ENCODE measurements at places on chromosomes 13 and 19.

DNA sequence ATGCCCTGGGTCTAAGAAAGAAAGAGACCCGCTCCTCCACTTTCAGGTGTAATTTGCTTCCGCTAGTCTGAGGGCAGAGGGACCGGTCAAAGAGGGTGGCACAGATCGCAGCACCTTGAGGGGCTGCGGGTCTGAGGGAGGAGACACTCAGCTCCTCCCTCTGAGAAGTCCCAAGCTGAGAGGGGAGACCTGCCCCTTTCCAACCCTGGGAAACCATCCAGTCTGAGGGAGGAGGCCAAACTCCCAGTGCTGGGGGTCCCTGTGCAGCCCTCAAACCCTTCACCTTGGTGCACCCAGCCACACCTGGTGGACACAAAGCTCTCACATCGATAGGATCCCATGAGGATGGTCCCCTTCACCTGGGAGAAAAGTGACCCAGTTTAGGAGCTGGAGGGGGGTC, 13.0 kb downstream of the MISP start:
- no peak for DNase-seq

DNA sequence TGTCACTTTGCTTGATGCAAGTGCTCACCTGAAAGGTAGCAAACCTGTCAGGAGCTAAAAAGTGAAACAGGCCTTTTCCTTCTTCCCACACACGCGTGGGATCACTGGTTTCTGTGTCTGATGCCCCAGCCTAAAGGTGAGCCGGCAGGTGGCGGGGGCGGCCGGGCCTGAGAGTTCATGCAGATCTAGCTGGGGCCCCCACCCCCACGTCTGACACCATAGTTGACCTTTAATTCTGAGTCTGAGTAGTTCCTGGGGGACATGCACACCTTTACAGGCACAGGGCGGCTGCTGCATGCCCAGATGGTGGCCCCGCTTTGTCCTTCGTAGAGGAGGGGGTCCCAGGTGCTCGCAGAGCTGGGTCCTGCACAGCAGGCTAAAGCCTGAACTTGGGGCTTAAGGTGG, 345.3 kb downstream of the TEX29 start:
- DNase-seq: no peak

DNA sequence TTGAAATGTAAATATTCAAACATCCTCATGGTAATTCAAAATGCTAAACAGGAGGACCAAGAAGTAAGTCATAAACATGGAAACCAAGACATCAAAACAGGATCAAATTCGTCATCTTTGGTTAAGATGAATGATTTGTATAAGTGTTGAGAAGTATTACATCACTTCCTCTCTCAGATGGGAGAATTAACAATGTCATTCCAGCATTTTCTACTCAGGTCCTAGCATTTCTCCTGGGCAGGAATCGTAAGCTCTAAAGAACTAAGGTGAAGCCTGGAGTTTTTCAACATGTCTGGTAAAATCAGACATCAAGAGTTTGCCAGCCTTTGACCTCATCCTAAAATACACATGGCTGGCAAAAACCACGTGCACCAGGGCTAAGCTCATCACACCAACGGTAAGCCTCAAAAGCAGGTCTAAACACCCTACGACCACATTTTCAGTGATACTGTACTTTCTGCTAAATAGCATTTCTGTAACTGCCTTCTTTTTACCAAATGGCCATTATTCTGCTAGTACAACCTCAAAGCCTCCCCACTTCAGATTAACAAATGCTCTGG, 24.8 kb downstream of the RANBP3 start:
- DNase-seq: no peak

GRCh38 chr13:75452564-75452963, 29.4 kb downstream of the TBC1D4 start:
- DNase-seq: no peak

DNA sequence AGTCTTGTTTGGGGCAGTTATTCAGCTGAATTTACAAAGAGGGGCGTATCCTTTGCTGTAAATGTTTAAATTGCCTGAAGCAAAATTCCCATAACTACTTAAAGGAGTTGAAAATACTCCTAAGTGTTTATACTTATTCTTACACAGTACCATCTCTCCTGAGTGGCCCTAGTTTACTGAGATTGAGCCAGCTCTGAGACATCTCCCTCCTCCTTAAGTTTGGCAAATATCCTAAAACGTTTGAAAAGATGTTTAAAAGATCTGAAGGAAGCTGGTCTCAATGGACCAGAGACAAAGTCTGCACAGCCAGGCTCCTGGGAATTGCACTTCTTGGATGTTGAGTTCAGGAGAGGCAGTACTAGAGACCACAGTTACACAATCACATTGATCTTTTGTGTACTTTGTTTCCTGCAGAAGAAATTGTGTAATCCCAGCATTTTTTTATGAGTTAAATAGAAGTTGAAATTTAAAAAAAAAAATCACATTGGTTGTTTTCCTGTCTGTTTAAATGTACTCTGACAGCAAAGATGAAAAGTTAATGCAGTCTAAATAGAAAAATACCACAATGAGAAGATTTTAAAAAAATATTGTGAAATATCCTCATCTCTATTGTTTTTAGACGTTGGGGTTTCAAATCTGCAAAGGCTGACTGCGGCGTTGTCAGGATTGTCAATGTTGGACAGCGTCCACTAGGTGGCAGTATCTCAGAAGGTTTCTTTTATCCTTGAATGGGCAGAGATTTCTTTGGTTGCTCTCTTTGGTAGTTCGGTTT, 20.7 kb downstream of the TNFSF11 start:
- no peak for DNase-seq

GRCh38 chr19:7336321-7336973, 12.3 kb upstream of the ARHGEF18 start:
- no peak for DNase-seq

- peak; percentile 70 for DNase-seq
Measured at GRCh38 chr13:79799059-79799867, 318.3 kb downstream of the NDFIP2 start.

- no peak for DNase-seq
Measured at GRCh38 chr13:109158383-109158782, 529.0 kb downstream of the MYO16 start.

- DNase-seq: no peak
Measured at GRCh38 chr13:99984461-99985240, 3.1 kb downstream of the ZIC2 start.

- DNase-seq: no peak
Measured at GRCh38 chr13:27956576-27957300, 12.4 kb downstream of the CDX2 start.

DNA sequence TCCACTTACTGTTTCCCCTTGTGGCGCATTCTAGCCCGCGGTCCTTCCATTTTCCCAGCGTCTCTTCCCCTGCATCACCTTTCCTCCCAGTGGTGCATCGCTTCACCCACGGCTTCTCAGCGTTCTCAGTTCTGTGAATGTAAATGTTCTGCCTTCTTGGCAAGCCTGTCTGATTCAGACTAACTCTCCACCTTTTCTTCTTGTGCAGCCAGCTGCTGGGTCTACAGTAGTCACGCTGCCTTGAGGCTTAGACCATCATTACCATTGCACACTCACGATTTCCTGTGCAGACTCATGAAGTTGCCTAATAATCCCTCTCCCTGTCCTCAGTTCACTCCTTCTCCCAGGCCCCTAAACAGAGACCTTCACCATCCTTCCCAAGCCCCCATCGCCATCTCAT, 75.0 kb downstream of the DHRS12 start:
- no peak for DNase-seq

DNA sequence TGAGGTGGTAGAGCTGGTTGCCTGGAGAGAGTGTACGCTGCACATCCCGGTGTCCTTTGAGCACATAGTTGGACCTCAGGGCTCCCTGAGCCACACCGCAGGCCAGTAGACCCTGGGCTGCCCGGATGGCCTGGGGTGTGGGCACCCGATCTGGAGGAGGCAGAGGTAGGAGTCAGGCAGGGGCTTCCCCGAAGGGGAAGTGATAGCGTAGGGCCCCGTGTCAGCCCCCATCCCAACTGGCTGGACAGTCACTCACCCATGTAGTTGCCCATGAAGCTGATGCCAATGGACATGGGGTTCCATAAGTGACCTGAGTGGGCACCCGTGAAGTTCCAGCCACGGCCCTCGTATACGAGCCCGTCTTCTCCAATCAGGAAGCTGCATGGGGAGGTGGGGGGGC, 3.6 kb downstream of the PGLYRP1 start:
- no peak for DNase-seq

- peak; percentile 48 for DNase-seq
Measured at GRCh38 chr19:7879836-7880235, 5.6 kb upstream of the PRR36 start.

GRCh38 chr19:55188625-55189024, 8.5 kb upstream of the SYT5 start:
- no peak for DNase-seq

- no peak for DNase-seq
Measured at GRCh38 chr19:5153601-5154128, 184.8 kb downstream of the KDM4B start.

- DNase-seq: no peak
Measured at GRCh38 chr19:32711747-32712146, 7.8 kb upstream of the TDRD12 start.

DNA sequence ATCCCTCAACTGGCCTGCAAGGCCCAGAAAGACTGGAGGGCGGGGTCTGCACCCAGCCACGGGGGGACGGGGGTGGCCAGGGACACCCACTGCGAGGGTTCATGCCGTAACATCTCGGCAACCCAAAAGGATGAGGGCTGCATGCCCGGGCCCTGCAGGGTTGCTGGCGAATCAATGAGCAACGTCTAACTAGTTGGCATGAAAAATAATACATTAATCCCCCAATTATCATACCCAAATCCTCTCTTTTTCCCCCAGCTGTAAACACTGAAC, 232.2 kb downstream of the TUBA3C start:
- DNase-seq: no peak

- no peak for DNase-seq
Measured at GRCh38 chr13:98033277-98034247, 80.1 kb downstream of the IPO5 start.

GRCh38 chr19:6229216-6229913, 50.4 kb downstream of the MLLT1 start:
- no peak for DNase-seq

- no peak for DNase-seq
Measured at GRCh38 chr13:112127564-112128330, 60.8 kb downstream of the SOX1 start.

DNA sequence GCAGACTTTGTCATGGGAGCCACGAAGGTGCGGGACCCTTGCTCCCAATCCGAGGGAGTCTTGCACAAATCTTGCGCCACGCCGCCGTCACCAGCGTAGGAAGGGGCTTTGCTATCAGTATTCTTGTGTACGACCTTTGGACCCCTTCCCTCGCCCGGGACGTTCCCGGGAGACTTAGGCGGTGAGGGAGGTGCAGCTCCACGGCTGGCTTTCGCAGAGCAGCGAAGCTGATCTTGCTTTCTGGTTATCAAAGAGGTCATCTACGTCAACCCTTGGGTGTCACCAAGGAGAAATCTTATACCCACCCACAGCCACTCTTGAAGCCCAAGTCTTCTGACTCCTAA, 583 bp downstream of the TECR start:
- DNase-seq: no peak

GRCh38 chr19:32661318-32661717, 13.7 kb downstream of the ANKRD27 start:
- no peak for DNase-seq

GRCh38 chr13:37960427-37960826, 90.9 kb upstream of the TRPC4 start:
- no peak for DNase-seq

GRCh38 chr13:44352202-44352601, 21.4 kb upstream of the SERP2 start:
- DNase-seq: no peak

- DNase-seq: no peak
Measured at GRCh38 chr19:45674946-45675345, 6.9 kb downstream of the GIPR start.

- DNase-seq: no peak
Measured at GRCh38 chr13:40472427-40473220, 193.8 kb downstream of the FOXO1 start.

- DNase-seq: no peak
Measured at GRCh38 chr19:2774953-2775555, 8.0 kb downstream of the SGTA start.

Data from NCI-H524 treated with DMSO at 0.1 percent for 48 hours (cell line).